ENCODE measurements at places on chromosomes 16 and 17.

- no peak for DNase-seq
Observed at GRCh38 chr16:66426112-66427035, 721 bp upstream of the BEAN1 start.

DNA sequence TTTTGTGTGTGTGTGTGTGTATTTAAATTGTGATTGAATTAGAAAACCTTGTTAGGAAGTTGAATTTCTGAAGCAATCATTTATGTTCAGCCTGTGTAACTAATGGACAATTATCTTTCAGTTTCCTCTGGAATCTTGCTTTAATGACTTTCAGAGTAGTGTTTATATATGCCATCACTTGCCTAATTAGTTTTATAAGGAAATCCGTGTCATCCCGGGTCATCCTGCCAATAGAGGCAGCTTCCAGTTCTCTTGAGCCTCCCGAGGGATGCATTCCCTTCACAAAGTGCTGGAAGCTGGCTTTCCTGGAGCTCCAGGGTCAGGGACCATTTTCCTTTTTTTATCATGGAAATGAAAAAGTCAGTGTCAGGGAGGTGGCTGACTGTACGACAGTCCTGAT is 42.9 kb downstream of the PRKCA start:
- DNase-seq = no peak

DNA sequence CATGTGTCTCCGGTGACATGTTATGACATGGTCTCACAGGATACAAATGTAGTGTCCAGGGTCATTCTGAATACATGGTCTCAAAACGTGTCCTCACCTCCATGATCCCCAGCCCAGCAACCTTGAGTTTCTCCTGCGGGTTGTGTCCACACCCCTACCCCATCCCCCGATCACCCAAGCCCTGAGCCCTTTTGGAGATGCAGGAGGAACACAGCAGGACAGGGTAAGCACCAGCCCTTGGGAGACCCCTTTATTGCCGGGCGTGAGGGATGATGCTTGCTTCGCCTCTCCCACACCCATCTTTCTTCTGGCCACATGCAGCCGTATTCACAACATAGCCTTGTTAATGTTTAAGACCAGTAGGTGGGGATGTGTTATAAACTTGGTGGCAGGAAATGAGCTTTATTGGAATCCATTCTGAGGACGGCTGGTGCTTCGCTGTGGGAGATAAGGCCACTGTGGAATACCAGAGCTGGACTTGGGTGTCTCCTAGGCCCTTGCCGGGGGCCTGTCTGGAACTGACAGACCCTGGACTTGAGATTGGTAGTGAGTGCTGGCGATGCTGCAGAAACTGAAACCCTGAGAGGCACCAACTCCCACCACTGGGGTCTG is 5.5 kb downstream of the TMEM132E start:
- no peak for DNase-seq

DNA sequence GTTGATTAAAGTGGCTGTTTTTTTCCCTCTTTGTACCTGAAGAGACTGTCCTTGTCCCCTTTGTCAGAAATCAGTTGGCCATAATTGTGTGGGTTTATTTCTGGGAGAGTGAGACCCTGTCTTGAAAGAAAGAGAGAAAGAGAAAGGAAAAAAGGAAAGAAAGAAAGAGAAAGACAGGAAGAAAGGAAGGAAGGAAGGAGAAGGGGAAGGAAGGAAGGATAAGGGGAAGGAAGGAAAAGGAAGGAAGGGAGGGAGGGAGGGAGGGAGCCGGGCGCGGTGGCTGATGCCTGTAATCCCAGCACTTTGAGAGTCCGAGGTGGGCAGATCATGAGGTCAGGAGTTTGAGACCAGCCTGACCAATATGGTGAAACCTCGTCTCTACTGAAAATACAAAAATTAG is 6.8 kb upstream of the EVPLL start:
- no peak for DNase-seq

Measured in activated T-cell treated with anti-CD3 and anti-CD28 coated beads for 24 hours (primary cell).